Stimulated activated CD4-positive, alpha-beta T cell treated with anti-CD3 and anti-CD28 coated beads, Interleukin-12 subunit alpha, Interleukin-12 subunit beta, amount 100 ng/mL, for 4 hours (primary cell): ENCODE measurements at places on chromosomes 6 and 20.

DNA sequence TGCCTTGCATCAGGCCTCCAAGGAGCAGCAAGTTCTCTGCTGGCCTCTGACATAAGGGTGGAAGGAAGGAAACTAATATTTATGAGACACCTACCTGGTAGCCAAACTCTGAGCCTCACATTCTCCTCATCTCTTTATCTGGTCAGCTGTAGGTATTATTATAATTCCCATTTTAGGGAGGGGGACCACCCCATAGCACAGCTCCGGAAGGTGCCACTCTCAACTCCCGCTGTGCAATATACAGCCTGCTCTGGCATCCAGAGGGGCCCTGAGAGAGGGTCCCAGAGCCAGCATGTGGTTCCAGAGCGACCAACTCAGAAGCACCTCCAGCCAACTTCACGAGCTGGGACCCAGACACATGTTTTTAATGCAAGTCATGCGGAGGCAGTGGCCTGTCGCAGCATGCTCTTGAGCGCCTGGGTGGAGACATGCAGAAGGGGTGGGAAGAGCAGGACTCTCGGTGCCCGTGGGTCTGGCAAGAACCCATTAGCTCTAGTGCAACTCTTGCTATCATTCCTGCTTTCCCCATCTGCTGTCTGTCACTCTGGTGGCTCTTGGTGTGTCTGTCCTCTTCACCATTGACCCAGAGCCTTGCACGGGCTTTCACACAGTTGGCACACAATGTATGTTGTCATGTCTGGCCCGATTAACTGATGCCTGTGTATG is 15.0 kb upstream of the MYMX start:
- DNase-seq: no peak

DNA sequence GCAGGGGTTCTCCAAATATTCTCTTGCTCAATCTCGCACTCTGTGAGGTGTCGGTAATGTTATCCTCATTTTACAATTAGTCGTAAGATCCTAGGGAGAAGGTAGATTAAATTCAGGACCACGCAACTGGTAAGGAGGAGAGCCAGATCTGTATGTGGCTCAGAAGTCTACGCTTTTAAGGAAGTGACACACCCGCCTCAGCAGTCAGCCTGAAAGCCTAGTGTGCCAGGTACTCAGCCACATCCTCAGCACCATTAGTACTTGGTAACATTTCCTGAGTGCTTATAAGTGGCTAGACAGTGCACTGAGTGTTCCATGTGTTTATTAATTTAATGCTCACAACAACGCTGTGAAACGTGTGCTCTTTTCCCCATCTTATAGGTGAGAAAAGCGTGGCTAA is 63.7 kb downstream of the DHX35 start:
- DNase-seq: no peak

DNA sequence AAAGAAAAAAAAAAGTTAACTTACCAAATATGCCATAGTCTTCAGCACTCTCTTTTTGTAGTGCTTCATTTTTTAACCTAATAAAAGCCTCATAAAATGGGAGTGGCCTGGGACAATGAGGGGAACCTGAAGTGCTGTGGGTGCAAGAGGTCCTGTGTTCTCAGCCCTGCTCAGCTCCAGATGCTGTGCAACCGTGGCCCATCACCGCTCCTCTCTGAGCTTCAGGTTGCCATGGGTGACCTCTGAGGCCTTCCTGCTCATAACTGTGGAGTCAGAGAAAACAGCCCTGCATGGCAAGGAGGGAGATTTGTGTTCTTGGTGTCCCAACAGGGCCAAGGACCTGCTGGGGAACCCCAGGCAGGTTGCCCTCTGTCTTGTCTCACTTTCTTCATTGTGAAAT is 10.0 kb downstream of the TCF15 start:
- no peak for DNase-seq

DNA sequence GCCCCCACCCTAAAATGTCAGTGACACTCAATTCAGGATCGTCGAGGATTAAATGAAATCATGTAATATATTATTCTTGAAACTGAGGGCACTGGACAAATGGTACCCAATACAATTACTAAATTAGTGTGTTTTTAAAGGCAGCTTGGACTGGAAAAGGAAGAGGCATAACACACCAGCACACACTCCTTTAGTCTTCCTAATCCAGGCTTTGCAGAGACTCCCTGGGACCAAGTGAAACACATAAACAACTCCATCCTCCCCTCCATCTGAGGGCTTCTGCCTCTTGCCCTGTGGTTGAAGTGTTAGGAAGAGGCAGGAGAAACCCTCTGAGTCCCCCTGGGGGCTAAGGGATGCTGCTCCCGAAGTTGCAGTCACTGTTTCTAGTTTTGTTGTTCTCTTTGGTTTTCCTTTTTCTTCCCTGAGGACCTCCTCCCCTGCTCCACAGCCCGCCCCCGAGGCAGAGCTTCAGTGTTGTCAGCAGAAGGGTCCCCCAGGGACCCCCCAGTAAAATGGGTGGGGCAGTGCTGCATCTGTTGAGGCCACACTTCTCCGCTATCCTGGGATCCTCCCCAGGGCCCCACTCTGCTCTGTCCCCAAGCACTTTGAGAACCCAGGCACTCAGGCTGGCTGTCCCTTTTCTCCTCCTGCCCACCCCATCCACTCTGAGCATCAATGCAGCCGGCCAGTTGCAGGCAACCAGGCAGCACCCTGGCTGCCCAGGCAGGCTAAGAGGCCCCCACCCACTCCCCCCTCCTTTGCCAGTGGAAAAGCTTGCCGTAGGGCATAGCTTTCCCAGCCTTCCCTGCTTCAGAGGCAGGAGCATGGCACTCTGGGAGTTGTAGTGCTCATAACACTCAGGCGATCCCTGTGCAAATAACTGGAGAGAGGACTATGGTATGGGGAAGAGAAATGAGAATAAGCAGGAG is 5.9 kb downstream of the TMEM63B start:
- DNase-seq: no peak

DNA sequence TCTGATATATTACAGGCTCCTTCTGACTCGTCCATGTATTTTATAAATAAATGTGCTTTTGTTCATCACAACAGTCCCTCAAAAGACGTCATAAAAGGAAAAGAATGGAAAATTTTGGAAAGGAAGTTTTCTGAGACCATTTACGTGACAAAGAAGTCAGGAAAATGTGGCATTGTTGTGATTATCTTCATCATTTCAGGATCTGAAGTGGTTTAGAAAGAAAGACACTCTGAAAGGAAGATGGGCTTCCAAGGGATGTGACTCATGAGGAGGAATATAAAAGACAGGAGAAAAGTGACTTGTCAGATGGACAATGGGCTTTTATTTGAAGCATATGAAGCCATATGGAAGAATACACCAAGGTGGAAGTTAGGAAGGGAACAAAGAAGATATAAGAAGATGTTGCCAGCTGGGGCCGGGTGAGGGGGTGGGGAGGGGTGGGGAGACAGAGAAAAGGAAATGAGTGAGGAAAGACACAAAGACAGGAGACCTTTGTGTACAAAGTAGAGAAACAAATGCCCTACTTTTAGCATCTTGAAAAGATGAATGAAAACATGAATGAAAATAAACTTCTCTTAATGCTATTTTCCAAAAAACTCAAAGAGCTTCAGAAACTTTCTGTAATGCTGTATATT is 190.3 kb upstream of the PREP start:
- DNase-seq: no peak

GRCh38 chr6:112773187-112773586 is 426.1 kb downstream of the RFPL4B start:
- no peak for DNase-seq

- DNase-seq: no peak
These were observed 22.3 kb upstream of the HECA start for GRCh38 chr6:139112561-139112960.

GRCh38 chr6:149060985-149061760 is 256.3 kb upstream of the TAB2 start:
- no peak for DNase-seq

GRCh38 chr6:148704400-148705246 is 42.2 kb upstream of the UST start:
- DNase-seq: no peak

DNA sequence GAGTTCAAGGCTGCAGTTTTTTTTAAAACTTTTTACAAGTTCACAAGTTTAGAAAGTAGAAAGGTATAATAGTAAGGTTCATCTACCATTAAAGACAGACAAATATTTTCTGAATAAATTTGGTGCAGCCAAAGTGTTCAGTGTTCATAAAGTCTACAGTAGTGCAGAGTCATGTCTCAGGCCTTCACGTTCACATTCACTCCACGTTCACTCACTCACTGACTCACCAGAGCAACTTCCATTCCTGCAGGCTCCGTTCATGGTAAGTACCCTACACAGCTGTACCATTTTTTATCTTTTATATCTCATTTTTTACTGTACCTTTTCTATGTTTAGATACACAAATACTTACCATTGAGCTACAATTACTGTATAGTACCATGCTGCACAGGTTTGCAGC is 67.6 kb downstream of the B4GALT5 start:
- no peak for DNase-seq
